ENCODE measurements at places on chromosomes 5 and 9.

- peak; percentile 17 for DNase-seq
Measured at GRCh38 chr9:85142968-85143367, 473.4 kb downstream of the NTRK2 start.

- DNase-seq = no peak
Measured at GRCh38 chr5:151221574-151221973, 2.3 kb downstream of the CCDC69 start.

DNA sequence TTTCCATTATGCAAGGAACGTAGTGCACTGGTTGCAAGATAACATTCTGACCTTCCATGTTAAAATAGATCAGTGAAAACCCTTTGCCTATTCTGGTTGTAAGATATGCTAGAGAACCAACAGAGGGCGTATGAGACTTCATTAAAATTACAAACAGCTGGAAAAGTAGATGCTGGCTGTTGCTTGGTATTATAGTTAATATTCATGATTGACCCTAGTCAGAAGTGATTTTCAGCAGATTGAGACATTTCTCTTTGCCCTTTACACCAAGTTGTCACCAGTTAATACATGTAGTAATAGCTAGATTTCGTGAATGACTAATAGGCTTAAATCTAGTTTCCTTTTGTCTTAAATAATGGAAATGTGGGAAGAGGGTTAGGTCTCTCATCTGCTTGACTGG lies 13.8 kb upstream of the FGF18 start:
- peak; percentile 28 for DNase-seq

- no peak for DNase-seq
Measured at GRCh38 chr9:68648971-68649370, 56.1 kb upstream of the PIP5K1B start.

GRCh38 chr9:80787636-80788035 lies 901.7 kb downstream of the TLE1 start:
- DNase-seq = no peak

DNA sequence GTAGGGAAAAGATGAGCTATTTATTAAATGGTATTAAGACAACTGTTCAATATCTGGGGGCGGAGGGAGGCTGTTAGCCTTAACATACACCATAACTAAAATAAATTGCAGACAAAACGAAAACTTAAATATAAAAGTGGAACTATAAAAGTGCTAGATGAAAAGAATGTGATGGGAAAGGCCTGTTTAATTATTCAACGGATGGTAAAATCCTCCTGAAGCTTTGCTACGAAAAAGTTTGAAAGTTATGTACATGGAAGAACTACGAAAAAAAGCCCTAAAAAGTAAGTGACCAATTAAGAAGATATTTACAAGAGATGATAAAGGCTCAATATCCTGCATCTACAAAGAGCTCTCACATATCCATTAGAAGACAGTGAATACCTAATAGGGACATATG lies 197.8 kb upstream of the IER5L start:
- no peak for DNase-seq

GRCh38 chr5:39400713-39401578 lies 23.8 kb downstream of the DAB2 start:
- peak; percentile 68 for DNase-seq

DNA sequence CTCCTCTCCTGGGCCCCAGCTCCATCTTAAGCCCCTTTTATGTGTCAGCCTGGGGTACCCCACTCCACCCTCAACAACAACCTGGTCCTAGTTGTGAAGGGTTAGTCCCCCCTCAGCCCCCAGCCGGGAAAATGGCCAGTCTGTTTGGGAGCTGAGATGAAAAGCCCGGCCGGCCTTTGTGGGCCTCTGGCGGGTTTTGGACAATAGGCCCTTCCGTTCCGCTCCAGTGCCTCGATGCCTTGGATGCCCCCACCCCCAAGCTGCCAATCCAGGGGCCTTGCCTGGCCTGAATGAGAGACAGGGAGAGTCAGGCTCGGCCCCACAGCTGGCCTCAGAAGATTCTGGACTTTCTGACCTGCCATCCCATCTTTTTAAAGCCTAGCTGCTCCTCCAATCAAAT lies 9.2 kb downstream of the CNTFR start:
- DNase-seq = no peak

GRCh38 chr9:133115604-133116345 lies 5.3 kb downstream of the RALGDS start:
- peak; percentile 53 for DNase-seq

- DNase-seq = no peak
Measured at GRCh38 chr9:132798817-132799790, 79.0 kb downstream of the AK8 start.

GRCh38 chr5:27451377-27451776 lies 413.0 kb upstream of the CDH9 start:
- no peak for DNase-seq

- DNase-seq = no peak
Measured at GRCh38 chr9:111035543-111036428, 2.5 kb downstream of the LPAR1 start.

- no peak for DNase-seq
Measured at GRCh38 chr5:1012313-1012841, 3.8 kb downstream of the NKD2 start.

- DNase-seq = no peak
Measured at GRCh38 chr5:449151-449550, 6.2 kb downstream of the EXOC3 start.

- DNase-seq = no peak
Measured at GRCh38 chr9:30845136-30845535, 1539.3 kb upstream of the ACO1 start.

DNA sequence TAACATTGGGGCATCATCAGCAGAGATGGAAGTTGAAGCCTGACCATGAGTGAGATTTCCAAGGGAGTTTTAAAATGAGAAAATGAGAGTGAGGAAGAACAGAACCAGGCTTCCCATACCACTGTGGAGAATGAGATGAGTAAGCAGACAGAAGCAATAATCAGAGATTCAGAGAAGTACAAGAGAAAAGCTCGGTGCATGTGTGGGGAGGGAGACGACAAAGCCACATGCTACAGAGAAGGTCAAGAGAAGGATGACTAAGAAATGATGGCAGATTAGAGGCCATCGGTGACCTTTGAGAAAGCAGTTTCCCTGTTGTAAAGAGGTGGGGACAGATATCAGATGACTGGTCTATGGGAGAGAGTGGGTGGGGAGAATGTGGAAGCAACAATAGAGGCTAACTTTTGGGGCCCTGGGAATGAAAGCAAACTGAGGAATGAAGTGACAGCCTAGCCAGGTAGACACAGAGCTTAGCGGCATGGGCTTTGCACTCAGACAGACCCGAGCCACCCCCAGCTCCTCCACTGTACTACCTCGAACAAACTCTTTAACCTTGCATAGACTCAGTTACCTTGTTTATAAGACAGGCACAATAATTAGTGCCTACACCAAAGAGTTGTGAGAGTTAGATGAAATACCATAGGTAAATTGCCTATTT lies 207.7 kb downstream of the PIK3R1 start:
- no peak for DNase-seq

GRCh38 chr9:90898228-90898627 lies 96.6 kb downstream of the SYK start:
- DNase-seq = no peak

DNA sequence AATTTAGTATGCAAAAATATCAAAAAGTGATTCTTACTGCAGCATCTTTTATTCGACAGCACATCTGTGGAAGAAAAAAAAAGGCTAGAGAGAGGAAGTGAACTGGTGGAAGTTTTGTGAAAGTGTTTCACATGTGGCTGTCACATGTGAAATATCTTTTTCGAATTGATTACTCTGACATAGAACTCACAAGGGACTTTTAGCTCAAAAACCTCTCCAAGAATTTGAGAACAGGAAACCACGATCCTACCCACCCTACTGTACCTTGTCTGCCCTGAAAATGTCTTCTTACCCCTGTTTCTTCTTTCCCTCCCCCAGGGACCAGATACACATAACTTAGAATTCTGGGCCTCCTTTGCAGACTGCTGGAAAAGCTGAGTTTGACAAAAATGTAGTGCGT lies 106.5 kb upstream of the PRRC1 start:
- no peak for DNase-seq

DNA sequence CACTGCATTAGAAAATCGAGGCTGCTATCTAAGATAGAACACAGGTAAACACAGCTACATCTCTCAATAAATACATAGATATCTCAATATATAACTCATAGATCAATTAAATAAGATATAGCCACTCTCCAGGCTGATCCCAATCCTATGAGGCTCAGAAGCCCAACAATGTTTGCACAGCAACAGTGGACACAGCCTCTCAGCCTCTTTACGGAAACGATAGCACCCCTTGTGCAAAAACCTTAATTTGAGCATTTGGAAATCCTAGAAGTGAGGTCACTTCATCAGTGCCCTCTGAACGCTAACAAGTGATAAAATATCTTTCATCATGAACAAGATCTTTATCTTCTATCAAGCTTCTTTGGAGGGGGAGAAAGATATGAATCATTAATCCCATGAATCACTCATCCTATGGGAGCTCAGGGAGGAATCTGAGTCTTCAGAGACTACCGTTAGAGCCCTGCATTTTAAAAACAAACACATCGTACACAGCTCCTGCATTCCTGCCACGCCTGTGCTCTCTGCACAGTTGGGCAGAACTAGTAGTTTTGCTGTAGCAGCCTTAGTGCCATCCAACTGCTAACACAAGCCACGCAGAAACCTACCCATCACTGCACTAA lies 71.4 kb downstream of the MED27 start:
- peak; percentile 67 for DNase-seq
